ENCODE measurements at places on chromosomes 3 and 15.

DNA sequence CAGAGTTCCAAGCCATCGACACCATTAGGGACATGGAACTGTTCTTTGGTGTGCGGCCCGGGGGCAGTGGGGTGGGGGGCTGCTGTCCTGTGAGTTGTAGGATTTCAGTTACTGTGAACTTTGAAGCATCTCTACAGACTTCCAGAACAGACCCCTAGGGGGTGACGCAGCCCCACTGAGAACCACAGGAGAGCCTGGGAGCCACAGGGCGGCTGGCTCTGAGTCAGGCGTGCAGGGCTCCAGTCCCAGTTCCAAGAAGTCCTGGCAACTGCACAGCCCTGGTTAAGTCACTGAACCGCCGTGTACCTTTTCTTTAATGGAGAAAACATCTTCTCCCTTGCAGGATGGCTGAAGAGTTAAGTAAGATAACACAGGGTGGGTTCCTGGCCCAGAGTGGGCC lies 23.5 kb upstream of the LRTM1 start:
- no peak for DNase-seq

DNA sequence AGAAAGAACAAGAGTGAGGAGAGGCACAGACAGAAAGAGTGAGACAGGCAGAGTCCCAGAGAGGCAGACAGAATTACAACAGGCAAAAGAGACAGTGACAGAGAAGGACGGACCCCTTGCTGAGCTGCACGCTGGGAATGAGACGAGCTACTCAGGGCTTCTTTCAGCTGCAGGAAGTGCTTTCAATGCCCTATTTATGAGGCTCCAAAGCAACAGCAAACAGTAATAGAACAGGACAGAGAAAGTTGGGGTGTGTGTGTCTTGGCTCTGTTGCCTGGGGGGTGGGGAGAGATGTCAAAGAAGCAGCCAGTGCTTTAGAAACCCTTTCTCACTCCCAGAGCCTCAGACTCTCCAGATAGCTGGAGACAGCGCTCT lies 502 bp upstream of the TIMP4 start:
- DNase-seq, result no peak

GRCh38 chr3:44954962-44955361 lies 21.0 kb downstream of the ZDHHC3 start:
- DNase-seq, result peak; percentile 34

GRCh38 chr3:120171134-120171873 lies 77.1 kb upstream of the GSK3B start:
- no peak for DNase-seq

GRCh38 chr3:7410782-7411181 lies 549.9 kb downstream of the GRM7 start:
- DNase-seq, result no peak

DNA sequence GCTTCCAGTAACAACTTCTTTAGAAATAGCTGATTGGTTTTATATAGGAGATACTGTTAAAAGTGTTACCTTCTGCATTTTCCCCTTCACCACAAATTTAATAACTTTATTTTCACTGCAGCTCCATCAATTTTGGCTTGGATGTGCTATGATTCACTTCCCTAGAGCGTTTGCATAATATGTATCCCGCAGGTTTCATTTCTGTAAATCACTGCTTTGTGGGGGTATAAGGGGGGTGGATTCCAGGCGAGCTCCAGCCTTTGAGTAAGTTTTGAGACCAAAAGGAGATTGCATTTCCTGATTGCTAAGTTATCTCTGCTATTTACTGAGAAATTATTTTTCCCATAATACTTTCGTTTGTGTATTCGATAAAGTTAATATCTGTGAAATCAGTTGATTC lies 232.6 kb downstream of the TBL1XR1 start:
- DNase-seq, result no peak

DNA sequence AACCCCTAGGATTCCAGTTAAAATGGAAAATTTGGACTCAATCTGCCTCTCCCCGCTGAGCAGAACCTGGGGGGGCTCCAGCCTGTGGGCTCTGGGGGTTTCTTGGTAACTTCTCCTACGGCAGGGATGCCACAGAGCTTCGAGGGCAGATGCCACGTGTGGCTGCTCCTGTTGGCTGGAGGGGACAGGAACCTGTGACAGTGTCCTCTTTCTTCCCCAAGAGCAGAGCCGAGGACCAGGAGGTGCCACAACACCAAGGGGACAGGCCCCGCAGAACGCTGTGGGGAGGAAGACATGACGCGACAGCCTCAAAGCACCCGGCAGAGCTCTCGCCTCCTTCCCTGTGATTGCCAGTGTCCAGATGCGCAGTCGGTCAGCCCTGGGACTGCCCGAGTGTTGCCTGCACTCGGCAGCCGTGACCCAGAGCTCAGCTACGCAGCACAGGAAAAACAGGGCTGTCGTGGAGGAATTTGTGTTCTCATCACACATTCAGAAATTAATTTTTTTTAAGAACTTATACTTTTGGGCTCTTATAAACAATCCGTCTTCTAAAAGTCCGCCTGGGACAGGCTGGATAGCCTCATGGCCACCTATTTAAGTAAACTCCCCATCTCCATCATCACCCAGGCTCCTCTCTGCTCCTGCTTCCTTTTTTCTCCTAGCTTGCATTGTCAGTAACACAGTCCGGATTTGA lies 131.9 kb upstream of the MEF2A start:
- peak; percentile 52 for DNase-seq

- no peak for DNase-seq
Measured at GRCh38 chr15:41490355-41490754, 3.3 kb upstream of the ITPKA start.

DNA sequence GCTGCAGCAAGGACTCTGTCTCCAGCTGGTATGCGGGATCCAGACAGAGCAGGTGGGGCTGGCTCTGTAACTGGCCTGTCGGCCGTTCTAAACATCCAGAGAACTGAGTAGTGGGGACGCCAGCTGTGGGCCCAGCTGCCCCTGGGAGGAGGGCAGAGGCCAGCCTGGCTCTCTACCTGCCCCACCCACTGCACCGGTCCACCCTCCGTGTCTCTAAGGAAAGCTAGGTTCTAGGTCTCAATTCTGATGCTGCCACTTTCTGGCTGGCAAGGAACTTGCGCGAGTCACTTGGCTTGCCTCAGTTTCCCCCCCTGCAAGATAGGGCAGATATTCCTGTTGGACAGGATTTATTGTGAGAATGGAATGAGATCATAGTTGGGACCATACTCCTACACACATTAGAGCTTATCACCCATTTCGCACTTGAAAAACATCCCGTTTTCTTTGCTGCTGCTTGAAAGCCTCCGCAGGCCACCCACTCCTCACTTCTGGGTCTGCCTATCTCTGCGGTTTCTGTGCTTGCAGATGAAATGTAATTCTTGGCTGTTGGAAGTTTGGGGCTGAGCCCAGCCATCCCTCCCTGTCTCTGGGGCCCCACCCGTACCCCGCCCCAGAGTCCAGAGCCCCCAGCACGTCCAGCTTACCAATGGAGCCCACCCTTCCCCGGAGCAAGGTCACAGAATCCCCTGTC lies 65.8 kb downstream of the IQSEC1 start:
- DNase-seq, result no peak

DNA sequence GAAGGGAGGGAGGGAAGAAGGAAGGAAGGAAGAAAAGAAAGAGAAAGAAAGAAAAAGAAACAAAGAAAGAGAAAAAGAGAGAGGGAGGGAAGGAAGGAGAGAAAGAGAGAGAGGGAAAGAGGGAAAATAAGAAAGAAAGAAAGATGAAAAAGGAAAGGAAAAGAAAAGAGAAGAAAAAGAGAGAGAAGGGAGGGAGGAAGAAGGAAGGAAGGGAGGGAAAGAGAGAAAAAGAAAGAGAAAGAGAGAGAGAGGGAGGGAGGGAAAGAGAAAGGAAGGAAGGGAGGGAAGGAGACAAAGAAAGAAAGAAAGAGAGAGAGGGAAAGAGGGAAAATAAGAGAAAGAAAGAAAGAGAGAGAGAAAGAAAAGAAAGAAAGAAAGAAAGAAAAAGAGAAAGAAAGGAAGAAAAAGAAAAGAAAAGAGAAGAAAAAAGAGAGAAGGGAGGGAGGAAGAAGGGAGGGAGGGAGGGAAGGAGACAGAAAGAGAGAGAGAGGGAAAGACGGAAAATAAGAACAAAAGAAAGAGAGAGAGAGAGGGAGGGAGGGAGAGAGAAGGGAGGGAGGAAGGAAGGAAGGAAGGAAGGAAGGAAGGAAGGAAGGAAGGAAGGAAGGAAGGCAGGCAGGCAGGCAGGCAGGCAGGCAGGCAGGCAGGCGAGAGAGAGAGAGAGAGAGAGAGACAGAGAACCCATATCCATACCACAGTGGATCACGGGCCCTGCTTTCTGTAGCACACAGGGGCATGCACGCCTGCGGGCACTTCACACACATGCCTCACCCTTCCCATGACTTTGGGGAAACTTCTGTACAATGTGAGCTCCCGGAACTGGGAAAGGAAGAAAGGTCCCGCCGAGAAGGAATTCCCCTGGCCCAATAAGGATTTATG lies 52.5 kb downstream of the ADCY5 start:
- no peak for DNase-seq

GRCh38 chr3:119305286-119305685 lies 11.1 kb downstream of the ARHGAP31 start:
- no peak for DNase-seq

DNA sequence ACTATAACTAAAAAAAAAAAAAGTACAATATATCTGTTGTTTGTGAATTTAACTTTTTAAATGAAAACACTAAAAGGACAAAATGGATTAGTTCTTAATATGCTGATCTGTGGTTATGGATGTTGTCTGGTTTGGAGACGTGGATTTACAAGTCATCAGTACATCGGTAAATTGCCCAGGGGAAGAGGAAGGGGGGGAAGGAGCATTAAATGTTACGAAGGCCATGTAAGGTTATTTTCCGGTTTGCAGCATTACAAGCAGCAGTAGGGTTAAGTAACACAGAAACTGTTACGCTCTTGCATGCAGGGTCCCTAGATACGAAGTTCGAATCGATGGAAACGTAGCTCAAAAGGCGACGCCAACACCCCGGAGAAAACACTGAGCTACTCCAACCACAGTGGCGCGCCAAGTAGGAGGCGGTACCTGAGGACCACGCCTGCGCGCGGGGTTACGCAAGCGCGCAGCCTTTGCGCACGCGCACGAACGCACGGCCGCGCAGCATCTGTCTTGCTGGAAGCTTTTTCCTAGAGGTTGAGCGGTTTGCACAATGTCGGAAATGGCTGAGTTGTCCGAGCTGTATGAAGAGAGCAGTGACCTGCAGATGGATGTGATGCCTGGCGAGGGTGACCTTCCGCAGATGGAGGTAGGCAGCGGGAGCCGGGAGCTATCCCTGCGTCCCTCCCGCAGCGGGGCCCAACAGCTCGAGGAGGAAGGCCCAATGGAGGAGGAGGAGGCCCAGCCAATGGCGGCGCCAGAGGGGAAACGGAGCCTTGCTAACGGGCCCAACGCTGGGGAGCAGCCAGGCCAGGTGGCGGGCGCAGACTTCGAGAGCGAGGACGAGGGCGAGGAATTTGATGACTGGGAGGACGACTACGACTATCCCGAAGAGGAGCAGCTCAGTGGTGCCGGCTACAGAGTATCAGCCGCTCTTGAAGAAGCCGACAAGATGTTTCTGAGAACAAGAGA lies at the start of gene EID1:
TSS of gene EID1 (plus strand) at position 505 of the 966 bp plus-strand sequence. CDS start at position 548, 43 bp downstream.
- DNase-seq, result peak; percentile 97

DNA sequence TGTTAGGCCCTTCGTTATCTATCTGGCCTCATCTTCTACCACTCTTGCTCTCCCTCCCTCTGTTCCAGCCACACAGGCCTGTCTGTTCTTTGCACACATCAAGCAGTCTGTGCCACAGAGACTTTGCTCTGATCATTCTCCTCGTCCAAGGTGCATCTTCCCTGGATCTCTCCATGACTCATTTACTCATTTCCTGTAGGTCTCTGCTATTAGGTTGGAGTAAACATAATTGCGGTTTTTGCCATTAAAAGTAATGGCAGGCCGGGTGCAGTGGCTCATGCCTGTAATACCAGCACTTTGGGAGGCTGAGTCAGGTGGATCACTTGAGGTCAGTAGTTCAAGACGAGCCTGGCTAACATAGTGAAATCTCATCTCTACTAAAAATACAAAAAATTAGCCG lies 9.5 kb upstream of the C3orf49 start:
- DNase-seq, result no peak

- peak; percentile 75 for DNase-seq
Measured at GRCh38 chr15:60800299-60801072, 321.5 kb upstream of the ICE2 start.

DNA sequence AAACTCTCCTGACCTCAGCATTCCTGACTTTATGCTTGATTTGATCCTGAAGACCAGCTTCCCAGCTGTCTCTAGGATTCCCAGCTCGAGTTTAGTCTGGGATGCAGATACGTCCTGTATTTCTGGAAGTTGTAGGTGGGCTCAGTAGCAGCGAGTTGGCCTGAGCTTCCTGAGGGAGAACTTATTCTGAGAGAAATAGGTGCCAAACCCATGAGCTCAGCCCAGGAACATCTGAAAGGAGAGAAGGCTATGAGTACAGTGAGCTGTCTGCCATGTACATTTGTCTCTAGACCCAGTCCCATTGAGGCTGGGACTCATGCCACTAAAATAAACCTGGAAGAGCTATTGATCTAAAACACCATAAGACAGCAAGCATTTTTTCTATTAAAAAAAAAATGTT lies 36.6 kb upstream of the SLC9A9 start:
- DNase-seq, result no peak

DNA sequence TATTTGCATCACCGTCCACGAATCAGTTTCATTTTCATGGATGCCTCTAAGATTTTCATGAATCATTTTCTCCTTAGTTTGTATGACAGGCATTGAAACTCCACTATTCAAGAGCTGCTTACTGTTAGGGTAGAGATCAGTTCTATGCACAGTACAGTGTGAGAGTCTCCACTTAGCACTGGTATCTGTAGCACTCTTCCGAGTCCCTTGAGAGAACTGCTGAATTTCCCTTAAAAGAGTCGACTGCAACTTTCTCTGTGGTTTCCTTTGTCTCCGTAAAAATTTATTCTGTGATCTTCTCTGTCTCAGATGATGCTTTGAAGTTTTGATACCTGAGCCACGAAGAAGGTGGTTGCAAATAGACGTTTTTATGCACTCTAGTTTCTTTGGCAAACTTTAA lies 14.8 kb downstream of the GTPBP8 start:
- no peak for DNase-seq

DNA sequence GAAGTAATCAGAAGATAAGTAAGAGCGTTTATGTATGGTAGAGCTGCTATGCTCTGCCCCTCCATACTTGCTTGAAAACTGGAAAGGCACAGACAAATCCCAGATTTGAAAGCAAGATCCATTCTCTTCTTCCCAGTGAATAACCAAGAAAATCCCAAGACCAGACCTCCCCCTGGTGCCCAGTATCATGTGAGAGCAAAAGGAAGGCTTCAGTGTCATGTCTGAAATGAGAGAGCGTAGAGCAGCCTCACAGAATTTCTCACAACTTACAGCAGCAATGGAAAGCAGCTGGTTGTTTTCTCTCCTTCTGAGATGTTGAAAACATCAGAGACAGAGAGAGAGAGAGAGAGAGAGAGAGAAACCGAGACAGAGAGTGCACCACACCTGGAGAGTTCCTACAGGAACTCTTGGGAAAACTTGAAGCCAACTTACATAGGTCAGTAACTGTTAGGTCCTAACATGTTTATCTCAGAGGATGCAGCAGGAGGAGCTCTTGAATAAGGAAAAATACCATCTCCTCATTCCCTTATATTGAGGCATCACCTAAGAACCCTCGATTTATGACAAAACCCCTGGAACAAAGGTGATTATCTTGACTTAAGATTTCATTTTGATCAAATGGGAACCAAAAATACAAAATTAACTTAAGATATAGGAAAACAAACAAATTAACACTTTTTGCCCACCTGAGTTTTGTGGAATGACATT lies 273.3 kb downstream of the NSUN3 start:
- DNase-seq, result no peak

- DNase-seq, result no peak
Measured at GRCh38 chr3:50600141-50600753, 11.3 kb downstream of the CISH start.

GRCh38 chr3:168156479-168156878 lies 60.8 kb upstream of the GOLIM4 start:
- no peak for DNase-seq

- DNase-seq, result no peak
Measured at GRCh38 chr15:78616506-78616905, 4.3 kb downstream of the CHRNA3 start.

All from activated effector memory CD4-positive, alpha-beta T cell treated with anti-CD3 and anti-CD28 coated beads, Interleukin-2, amount 50 U/mL, for 16 hours (primary cell).